ENCODE measurements at places on chromosomes 11 and 22.
A peak's percentile ranks its signal among the peaks of the same experiment; 100 is the strongest.

DNA sequence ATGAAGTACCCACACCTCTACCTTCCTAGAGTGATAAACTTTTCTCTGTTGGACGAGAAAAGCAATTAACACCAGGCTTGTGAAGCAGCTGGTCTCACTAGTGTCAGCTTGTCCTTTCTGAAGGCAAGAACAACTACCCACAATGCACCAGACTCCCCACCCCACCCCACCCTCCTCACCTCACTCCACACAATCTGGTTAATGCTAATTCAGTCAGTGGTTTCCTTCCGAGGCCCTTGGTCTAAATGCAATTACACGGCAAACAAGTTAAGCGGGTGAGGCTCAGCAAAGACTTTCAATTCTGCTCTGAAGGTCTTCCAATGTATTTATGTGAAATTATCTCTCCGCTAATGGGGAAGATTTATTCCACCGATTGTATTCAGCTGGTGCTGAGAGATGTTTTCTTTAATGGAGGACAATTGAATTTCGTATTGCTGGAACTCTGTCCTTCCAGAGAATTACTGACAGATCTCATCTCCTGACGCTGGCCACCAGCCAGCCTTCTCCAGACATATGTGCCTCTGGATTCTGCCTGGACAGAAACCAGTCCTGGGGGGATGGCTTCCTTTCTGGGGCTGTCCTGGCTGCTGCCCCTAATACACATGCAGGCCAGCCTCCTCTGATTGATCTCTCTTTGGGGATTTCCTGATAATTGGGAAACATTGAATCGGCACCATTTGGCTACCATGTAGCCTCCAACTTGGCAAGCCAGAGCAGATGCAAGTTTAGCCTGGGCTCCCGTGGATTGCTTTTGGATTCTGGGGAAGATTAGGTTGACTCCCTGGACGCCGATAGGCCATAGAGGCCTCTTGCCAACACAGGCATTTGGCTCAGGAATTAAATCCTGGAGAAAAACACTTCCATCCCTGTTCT lies 165.8 kb upstream of the NARS2 start:
- DNase-seq = no peak

DNA sequence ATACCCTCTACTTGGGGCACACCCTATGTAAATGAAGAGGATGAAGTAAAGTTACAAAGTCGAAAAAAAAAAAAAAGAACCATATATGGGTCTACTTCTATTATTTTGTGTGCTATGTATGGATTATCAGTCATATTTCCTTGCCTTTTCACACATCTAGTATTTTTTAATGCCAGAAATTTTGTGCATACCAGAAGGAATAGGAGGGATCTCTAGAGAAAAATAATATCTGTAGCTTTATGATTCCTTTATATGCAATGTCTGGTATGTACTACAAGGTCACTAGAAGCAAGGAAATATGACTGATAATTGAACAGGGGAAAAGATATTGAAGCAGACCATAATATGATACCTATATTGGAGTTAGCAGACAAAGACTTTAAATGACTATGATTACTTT lies 713.4 kb downstream of the OPCML start:
- no peak for DNase-seq

DNA sequence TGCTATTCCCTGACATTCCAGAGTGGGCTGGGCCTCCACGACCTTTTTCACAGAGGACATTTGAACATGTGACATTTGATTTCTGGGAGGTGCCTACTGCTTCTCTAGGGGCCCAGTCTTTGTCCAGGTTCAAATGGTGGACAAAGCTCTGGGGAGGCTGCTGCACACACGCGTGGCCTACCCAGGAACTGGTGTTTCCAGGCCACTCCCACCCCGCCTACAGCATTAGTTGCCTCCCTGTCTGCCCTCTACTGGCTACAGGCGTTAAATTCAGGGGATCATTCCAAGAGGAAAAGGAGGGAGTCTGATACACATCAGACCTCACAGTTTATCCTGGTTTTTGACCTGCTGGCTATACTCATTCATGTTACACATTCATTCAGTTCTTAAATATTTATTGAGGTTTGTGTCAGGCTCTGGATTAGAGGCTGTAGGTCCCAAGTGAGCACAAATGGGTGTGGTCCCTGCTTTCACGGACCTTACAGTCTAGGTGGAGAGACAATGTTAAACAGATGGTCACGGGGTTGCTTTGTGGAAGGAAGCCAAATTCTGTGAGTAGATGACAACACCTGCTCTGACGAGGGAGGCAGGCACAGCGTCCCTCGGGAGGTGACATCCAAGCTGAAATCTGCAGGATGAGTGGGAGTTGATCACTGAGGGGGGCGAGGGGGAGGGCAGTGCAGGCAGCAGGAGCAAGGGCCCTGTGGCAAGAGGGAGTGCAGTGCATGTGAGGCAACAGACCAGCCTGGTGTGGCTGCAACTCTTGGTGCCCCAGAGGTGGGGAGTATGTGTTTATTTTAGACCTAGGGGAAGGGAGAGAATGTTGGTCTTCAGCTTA lies 11.8 kb downstream of the TUB start:
- DNase-seq = peak; percentile 31

DNA sequence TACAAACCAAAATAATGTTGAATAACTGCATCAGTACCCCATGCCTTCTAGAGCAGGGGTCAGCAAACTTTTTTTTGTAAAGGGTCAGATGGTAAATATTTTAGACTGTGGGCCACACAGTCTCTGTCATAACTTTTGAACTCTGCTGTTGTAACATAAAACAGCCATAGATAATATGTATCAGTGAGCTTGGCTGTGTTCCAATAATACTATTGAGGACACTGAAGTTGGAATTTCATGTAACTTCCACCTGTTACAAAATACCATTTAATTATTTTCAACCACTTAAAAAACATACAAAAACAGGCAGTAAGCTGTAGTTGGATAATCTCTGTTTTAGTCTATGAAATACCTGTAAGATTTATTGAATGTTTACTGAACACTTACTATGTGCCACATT lies 55.2 kb downstream of the PICALM start:
- no peak for DNase-seq

GRCh38 chr11:16809886-16810668 lies 71.6 kb downstream of the C11orf58 start:
- no peak for DNase-seq

DNA sequence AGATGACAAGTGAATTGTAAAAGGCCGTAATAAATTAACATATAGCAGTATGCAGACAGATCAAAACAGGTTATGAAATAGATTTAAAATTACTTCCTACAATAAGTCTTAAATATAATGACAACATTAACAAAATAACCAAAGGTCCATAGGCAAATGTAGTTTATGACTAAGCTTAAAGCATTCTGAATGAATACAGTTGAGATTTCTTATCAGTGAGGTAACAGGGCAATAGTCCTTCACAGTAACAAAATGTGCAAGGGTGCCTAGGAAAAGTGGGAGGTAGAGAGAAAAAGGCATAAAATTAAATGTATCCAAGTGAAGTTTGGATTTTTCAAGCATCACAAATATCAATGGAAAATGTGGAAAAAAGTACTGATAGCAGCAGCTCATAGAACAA lies 20.9 kb upstream of the P4HA3 start:
- DNase-seq = no peak

GRCh38 chr11:128328955-128329551 lies 258.3 kb downstream of the ETS1 start:
- DNase-seq = no peak

GRCh38 chr11:57493507-57494503 lies 21.7 kb downstream of the SLC43A1 start:
- peak; percentile 68 for DNase-seq

DNA sequence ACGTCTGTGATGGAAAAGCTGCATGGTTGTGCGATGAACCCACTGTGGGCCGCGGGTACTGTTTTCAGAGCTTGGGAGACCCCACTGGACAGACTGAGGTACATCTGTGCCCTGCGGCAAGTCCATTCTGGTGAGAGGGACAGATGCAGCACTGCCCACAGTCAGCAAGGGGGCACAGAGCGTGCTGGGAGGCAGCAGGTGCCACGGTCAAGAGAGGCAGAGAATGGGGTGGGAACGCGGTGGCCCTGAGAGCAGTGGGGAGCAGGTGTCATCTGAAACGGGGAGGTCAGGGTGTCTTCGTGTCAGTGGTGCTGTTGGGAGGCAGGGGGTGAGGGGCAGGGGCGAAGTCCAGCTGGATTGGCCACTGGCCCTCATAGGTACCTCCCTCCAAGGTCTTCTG lies 32.0 kb downstream of the TBC1D22A start:
- no peak for DNase-seq

- no peak for DNase-seq
These were observed 13.7 kb downstream of the AMOTL1 start for GRCh38 chr11:94781837-94782236.

DNA sequence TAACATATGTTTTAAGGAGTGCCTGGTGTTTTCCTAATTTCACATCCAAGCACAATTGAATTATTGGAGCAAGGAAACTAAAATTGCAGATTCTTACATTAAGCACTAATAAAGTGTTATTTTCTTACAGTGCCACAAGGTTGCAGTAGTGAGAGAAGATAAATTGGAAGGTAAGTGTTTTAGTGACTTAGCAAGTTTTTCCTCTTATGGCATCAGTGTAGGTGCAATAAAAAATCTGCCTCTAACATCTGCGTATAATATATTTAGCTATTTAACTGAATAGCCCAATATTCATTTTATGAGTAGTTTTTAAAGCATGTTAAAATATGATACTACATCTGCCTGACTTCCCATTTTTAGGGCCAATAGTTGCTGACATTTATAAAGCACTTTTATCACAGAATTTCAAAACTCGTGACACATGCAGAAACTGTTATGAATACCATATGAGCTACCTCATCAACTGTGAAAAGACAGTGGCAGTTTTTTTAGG lies 19.0 kb downstream of the POLD3 start:
- DNase-seq = peak; percentile 41

DNA sequence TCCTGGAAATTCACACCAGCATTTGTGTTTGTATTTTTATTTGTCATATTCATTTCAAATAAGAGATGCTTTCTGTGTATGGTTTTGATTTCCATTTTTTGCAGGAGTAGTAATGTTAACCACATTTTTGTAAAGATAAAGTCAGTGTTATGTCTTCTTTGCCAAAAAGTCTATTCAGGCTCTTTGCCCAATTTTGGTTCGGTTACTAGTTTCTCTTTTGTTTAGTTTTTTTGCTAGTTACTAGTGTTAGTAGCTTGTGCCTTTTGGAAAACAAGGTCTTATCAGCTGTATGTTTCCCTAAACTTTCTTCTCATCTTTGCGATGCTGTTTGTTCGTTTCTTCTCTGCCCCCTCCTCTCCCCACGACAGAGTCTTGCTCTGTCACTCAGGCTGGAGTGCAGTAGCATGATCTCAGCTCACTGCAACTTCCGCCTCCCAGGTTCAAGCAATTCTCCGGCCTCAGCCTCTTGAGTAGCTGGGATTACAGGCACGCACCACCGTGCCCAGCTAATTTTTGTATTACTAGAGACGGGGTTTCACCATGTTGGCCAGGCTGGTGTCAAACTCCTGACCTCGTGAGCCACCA lies 112.3 kb upstream of the GRK3 start:
- no peak for DNase-seq

- DNase-seq = peak; percentile 60
These were observed 19.9 kb downstream of the MMP10 start for GRCh38 chr11:102760344-102761035.

- no peak for DNase-seq
These were observed 58.0 kb upstream of the KIRREL3 start for GRCh38 chr11:127058524-127058923.

GRCh38 chr22:32473388-32473952 lies 1.1 kb upstream of the FBXO7 start:
- peak; percentile 48 for DNase-seq

DNA sequence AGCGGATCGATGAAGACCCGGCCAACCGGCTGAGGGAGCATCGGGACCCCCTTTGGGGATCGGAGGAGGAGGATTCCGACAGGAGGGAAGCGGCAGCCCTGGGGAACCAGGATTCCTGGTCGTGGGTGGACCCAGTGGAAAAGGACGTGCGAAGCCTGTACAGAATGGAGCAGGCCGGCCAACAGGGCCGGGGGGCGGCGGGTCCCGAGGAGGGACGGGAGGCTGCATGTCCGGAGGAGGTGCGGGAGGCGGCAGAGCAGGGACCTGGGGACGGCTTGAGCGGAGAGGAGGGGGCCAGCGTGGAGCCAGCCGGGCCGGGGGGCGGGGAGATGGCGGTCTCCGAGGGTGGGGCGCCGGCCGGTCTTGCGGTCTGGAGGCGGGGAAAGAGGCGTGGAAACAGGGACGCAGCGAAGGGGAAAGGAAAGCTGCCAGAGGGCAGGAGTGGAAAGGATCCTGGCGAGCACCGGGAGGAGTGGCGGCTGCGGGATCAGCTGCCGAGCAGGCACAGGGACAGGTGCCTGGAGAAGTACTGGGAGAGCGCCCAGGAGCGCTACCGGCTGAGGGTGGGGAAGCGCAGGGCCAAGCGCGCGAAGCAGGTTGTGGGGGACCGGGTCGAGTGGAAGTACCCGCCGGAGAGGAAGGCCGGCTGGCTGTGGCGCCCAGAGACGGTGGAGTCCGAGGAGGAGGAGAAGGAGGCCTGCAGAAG lies at the start of gene ANO5:
ANO5 (plus strand) TSS at position 444 of the 706 bp plus-strand sequence. CDS start 408 bp downstream, outside the sequence.
- DNase-seq = no peak

GRCh38 chr11:93605642-93606041 lies 55.8 kb upstream of the CEP295 start:
- no peak for DNase-seq

- DNase-seq = peak; percentile 62
These were observed 12.7 kb downstream of the C11orf91 start for GRCh38 chr11:33687733-33688479.

GRCh38 chr11:61067782-61068446 lies 34.4 kb upstream of the CD5 start:
- no peak for DNase-seq

DNA sequence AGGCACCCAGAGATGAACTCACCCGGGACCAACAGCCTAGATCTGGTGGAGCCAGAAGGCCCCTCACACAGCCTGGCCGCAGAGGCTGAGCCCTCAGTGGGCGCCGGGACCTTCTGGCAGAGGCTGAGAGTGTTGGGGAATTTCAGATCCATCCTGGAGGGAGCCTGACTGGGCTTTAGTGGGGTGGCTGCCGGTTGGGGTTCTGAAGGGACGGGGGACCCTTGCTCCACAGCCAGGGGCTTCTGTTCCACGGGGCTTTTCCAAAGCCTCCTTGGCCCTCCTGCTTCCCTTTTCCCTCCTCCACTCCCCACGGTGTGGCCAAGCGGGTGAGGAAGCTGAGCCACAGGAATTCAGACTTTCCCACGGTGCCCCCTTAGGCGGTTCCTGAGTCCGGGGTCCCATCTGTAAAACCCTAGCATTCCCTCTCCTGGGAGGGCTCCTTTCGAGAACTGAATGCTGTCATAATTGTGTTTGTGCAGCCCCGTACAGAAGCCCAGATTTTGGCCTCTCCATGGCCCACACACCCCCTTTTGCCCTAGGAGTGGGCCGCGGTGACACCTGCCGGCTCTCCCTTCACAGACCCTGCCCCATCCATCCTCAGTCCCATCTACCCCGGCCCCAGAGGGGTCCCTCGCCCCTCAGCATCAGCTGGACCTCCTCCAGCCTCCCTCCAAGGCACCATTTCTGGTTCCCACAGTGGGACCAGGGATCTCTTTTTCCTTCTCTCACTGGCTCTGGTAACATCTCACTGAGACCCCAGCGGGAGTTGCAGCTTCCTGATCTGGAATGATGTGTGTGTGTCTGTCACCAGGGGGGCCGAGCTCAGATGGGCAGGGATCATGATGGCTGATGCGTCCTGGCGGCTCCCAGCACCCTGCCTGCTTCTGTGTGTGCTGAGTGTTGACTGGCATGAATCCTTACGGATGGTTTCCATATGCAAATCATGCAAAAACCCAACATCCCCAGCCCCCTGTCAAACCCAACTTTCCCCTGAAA lies 1048.4 kb downstream of the TBC1D22A start:
- DNase-seq = no peak

- DNase-seq = no peak
These were observed 46.2 kb downstream of the SHANK2 start for GRCh38 chr11:71206186-71206585.

GRCh38 chr11:30113326-30113898 lies 96.6 kb upstream of the KCNA4 start:
- DNase-seq = no peak
